ENCODE measurements at places on chromosomes 6 and 20. TPM values are rescaled to one million over a fixed set of nuclear protein-coding genes. Genes with fewer than 3 reads are reported as not detected.

DNA sequence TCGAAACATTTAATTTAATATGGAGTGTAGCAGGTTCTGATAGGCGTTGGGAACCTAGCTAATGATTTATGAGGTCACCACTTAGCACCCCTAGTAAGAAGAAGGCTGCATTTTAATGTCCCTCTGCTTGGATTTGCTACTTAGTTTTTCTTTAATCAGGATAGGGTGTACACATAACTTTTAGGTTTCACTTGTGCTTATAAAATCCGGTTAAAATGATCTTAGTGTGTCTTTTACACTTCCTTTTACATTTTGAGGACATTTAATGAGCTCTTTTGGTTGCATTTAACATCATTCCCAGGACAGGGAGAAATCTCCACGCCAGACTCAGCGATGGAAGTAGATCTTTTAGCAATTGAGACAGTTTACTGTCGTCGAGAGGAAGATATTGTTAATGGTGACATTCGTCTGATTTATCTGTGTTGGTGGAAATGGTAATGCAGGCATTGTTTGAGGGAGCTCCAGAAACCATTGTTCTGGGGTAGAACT lies 5.6 kb downstream of the TFAP2A start:
- no peak for DNase-seq

- DNase-seq = no peak
Observed at GRCh38 chr20:39885975-39886649, 802.9 kb downstream of the MAFB start.

- no peak for DNase-seq
Observed at GRCh38 chr6:155399062-155399744, 56.4 kb downstream of the NOX3 start.

- DNase-seq = no peak
Observed at GRCh38 chr6:116550796-116551195, 2.8 kb upstream of the CALHM4 start.

- DNase-seq = no peak
Observed at GRCh38 chr6:85418059-85418458, 31.8 kb upstream of the NT5E start.

- no peak for DNase-seq
Observed at GRCh38 chr6:109760208-109760607, 69.1 kb downstream of the FIG4 start.

DNA sequence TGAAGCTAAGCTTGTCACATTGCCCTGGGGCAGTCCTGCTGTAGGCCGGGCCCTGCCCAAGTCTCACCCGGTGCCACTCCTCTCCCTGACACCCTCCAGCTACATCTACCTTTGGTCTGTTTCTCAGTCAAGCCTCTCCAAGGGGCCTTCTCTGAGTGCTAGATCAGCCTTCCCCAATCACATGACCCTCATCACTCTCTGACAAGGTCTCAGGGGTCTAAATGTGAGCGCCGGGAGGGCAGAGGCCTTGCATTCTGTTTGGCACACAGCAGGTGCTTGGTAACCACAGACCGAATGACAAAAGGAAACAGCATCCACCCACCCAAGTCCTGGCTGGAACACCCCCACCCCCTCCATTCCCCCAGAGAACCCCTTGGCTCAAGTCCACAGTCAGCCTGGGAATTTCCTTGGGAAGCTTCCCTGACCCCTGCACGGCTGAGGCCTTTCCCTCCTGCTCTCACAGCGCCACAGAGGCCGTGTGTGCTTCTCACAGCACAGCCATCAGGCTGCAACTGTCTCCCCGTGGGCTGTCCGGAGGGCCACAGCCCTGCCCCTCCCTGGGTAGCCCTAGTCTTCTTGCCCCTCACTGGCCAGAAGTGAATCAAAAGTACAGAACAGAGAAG lies 32.9 kb downstream of the PKIG start:
- no peak for DNase-seq

DNA sequence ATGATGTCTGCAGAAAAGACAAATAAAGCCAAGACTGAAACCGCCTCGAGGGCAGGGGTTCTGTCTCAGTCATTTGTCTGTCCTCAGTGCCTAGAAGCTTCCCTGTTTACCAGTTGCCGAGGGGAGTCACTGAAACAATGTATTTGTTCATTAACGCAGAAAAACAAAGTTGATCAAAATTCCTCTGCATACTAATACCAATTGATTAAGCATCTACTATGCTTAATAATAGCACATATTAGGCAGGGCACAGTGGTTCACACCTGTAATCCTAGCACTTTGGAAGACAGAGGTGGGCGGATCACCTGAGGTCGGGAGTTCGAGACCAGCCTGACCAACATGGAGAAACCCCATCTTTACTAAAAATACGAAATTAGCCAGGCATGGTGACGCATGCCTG lies 1.8 kb upstream of the FKBP5 start:
- DNase-seq = no peak

GRCh38 chr20:43748274-43748673 lies 21.5 kb upstream of the GTSF1L start:
- DNase-seq = no peak

GRCh38 chr6:28569748-28570147 lies 44.1 kb downstream of the GPX5 start:
- no peak for DNase-seq

- DNase-seq = no peak
Observed at GRCh38 chr6:90162648-90163387, 133.8 kb downstream of the BACH2 start.

DNA sequence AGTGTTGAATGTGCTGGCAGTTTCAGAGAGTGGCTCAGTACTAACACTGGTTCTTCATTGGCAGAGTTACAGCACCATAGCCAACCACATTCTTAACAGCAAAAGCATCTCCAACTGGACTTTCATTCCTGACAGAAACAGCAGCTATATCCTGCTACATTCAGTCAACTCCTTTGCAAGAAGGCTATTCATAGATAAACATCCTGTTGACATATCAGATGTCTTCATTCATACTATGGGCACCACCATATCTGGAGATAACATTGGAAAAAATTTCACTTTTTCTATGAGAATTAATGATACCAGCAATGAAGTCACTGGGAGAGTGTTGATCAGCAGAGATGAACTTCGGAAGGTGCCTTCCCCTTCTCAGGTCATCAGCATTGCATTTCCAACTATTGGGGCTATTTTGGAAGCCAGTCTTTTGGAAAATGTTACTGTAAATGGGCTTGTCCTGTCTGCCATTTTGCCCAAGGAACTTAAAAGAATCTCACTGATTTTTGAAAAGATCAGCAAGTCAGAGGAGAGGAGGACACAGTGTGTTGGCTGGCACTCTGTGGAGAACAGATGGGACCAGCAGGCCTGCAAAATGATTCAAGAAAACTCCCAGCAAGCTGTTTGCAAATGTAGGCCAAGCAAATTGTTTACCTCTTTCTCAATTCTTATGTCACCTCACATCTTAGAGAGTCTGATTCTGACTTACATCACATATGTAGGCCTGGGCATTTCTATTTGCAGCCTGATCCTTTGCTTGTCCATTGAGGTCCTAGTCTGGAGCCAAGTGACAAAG lies 17.0 kb upstream of the ADGRF4 start:
- DNase-seq = no peak

DNA sequence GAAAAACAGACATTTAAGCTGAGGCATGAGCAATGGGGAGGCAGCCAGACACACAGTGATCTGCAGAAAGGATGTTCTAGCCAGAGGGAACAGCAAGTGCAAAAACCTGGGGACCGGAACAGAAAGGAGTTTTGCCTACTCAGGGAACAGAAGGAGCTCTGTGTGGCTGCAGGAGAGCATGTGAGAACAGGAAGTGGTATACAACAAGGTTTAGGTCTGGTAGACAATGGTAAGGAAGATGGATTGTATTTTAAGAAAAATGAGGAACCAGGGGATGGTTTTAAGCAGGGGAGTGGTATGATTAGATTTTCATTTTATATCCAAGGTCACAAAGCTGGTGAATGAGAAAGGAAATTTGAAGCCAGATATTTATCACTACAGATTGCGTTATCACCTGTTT lies 157.5 kb downstream of the UNC5CL start:
- DNase-seq = no peak

DNA sequence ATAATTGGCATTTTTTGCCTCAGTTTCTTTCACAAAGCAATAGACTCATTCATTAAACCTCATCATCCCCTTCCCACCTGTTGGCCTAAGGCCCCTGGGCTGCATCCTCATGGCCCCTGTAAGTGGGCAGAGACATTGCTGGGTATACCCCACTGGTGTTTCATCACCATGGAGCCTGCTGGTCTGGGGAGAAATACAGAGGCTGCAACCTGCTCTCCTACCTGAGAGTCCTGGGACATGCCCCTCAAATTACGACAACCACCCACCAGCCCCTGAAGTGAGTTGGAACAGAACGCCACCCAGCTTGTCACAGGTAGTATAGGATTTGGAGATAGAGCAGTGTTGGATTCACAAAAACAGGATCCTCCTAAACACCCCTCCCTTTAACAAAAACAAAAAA lies 190.8 kb downstream of the ANKRD60 start:
- no peak for DNase-seq

GRCh38 chr6:139640921-139641320 lies 266.5 kb upstream of the CITED2 start:
- no peak for DNase-seq

DNA sequence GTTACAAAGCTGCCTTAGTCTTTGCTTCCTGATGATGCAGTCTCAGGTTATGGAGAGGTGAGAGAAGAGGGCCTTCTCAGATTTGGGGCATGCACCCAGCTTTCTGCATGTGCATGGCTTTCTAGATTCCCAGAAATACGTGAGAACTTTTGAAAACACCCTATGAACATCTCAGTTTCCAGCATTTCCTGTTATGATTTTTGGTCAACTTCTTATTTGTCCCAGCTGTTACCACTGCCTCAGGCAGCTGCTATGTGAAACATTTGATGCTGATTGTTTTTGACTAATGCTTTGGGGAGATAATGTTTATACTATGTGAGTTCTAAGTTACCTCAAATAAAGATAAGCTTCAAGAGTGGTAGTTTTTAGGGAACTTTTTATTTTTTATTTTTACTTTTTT lies 9.5 kb upstream of the SNAP25 start:
- no peak for DNase-seq

DNA sequence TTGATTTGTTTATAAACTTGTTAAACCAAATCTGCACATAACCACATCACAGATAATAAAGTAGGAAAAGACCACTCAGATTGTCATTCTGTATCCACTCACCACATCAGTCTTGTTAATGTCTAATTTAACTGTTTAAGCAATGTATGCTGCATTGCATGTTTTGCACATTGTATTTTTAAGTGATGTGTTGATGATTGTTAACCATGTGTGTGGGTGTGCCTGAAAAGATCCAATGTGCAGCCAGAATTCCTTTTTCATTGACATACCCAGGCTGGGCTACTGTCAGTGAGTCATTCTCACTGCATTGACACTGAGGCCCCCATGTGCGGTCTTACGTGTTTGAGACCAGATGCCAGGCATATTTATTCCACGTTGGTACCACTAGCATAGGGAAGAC lies 167.3 kb downstream of the TRMT11 start:
- no peak for DNase-seq

- no peak for DNase-seq
Observed at GRCh38 chr6:145865595-145865994, 51.0 kb upstream of the FBXO30 start.

DNA sequence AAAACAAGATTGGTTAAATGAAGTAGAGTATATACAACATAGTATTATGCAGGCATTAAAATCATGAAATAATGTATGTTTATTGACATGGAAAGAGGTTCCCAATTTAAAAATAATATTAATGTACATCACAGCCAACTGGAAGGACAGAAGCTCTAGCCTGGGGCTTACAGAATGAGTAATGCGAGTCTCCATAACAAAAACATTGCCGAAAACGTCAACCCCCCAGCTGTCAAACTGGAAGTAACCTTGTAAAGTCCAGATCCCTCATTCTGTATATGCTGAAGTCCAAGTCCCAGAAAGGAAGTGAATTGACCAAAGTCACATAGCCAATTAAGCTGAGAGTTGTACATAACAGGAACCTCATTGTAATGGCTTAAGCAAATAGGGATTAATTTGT lies 128.7 kb upstream of the ECI2 start:
- DNase-seq = no peak

- no peak for DNase-seq
Observed at GRCh38 chr6:122495612-122496011, 24.0 kb upstream of the SERINC1 start.

- no peak for DNase-seq
Observed at GRCh38 chr6:45900808-45901752, 114.6 kb downstream of the CLIC5 start.

Gene BPIFB1
- total RNA-seq = not detected

Gene ABHD16B
- not detected for total RNA-seq

Gene CST5
- not detected for total RNA-seq

Gene NUDT3
- 19.1 TPM for total RNA-seq

Gene SLC35D3
- total RNA-seq = 0.12 TPM

Gene OR2J2
- total RNA-seq = not detected

Gene RIPK1
- 33.1 TPM for total RNA-seq
